Right atrium auricular region (tissue), 2 donors: ENCODE measurements at places on chromosomes 1 and 21. TPM values are rescaled to one million over a fixed set of nuclear protein-coding genes. Genes with fewer than 3 reads are reported as not detected.

DNA sequence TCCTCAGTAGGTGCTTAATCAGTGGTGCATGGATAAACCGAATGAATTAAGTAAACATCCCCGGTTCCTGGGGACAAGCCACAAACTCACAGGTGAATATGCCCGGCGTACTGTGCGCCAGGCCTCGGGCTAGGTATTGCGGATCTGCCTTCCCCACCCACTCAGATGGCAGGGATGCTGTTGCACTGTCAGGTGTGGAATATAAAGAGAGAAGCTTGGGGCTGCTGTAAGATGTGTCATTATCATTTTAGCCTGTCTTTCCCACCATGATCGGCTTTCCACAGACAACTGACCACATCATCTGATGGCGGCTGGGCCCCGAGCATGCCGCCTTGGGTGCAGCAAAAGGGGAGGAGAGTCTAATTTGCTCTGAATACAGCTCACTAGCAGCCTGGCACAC, 45.4 kb upstream of the LRP8 start:
- DNase-seq: no peak

Gene CEP85
- total RNA-seq: 104 TPM

GRCh38 chr1:157626099-157626498, 28.2 kb upstream of the FCRL4 start:
- no peak for DNase-seq

Gene TMEM54
- 37.9 TPM for total RNA-seq

Gene STUM
- total RNA-seq: 0.43 TPM
